ENCODE measurements at places on chromosomes 13 and 19.

- no peak for DNase-seq
- peaks cover 3% of the 10 kb centered on the region for H3K36me3 ChIP-seq
- H3K27ac ChIP-seq, result no peak overlapping the region
- H3K4me3 ChIP-seq, result no peak overlapping the region
These were observed 528.7 kb downstream of the RFC3 start for GRCh38 chr13:34346626-34347025.

DNA sequence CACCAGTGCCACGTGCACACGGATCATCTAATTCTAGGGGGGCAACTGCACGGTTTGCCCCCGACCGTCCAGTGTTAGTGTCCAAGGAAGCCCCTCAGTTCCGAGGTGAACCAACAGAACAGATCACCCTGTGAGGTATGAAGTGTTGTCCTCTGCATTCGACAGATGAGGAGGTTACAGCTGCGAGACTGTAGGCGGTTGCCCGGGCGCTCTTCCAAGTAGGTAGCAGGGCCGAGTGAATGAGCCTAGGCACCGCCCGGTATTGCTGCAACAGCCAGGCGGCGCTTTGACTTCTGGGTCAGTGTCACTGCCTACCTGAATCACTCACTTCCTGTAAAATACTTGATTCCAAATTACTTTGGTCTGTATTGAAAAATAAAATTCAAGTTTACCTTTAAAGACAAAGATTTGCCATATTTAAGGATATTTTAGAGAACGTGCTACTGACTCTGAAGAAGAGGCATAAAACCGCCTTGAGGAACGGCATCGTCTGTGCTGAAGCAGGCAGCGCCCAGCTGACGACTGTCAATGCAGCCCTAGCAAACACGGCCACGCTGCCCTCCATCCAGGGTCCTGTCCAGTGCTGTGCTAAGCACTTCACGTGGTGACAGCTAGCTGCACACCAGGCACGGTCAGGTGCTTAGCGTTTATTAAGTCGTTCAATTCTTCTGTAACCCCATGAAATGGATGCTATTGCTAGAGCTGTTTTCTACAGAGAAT lies 19.3 kb upstream of the RASA3 start:
- H3K4me1 ChIP-seq, result peaks cover 19% of the 10 kb centered on the region
- no peaks in the 10 kb centered on the region for H3K36me3 ChIP-seq
- no peak for DNase-seq
- no peak overlapping the region for H3K4me3 ChIP-seq
- H3K27me3 ChIP-seq, result peaks cover 3% of the 10 kb centered on the region

- H3K4me1 ChIP-seq, result peaks cover 97% of the 10 kb centered on the region
- peaks cover 13% of the 10 kb centered on the region for H3K36me3 ChIP-seq
- H3K27ac ChIP-seq, result peak overlapping the region; percentile 99
- no peak for DNase-seq
- peak overlapping the region; percentile 57 for H3K4me3 ChIP-seq
- no peaks in the 10 kb centered on the region for H3K27me3 ChIP-seq
These were observed 40.6 kb downstream of the COL4A2 start for GRCh38 chr13:110347535-110348308.

DNA sequence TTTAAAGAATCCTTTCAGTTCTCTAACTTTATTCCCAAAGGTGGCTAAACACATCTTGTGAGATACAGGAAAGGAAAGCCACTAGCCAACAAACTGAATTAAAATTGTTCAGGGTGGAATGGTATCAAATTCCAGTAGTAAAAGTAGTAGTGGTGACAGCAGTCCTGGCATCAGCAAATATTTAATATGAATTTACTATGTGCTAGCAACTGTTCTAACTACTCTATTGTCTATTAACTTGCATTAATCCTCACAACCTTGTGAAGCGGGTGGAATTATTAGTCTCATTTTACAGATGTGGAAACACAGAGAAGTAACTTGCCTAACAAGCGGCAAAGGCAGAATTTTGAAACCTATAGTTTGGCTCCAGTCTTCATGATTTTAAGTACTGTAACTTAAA lies 130.1 kb downstream of the KLF12 start:
- H3K27me3 ChIP-seq, result no peaks in the 10 kb centered on the region
- no peak for DNase-seq
- H3K4me1 ChIP-seq, result peaks cover 17% of the 10 kb centered on the region
- H3K4me3 ChIP-seq, result no peak overlapping the region
- no peaks in the 10 kb centered on the region for H3K36me3 ChIP-seq

DNA sequence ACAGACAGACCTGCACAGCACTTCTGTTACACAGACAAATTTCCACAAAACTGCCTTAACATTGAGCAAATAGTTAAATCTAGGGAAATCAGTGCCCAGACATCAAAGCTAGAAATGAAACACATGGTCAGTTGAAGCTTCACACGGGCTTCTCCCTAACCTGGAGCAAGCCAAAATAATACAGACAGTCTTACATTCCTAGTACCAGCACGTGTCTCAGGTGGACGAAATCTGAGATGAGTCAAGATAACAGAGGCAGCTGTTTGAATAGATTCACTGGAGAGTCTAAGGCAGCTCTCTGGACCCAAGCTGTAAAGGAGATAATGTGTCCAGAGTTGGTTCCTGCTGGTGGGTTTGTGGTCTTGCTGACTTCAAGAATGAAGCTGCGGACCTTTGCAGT lies 4.1 kb upstream of the ZNF699 start:
- no peak overlapping the region for H3K4me3 ChIP-seq
- no peak for DNase-seq
- peaks cover under 1% of the 10 kb centered on the region for H3K4me1 ChIP-seq
- no peak overlapping the region for H3K27ac ChIP-seq
- H3K36me3 ChIP-seq, result no peaks in the 10 kb centered on the region
- H3K27me3 ChIP-seq, result no peaks in the 10 kb centered on the region

- H3K27ac ChIP-seq, result no peak overlapping the region
- H3K27me3 ChIP-seq, result peaks cover 3% of the 10 kb centered on the region
- no peaks in the 10 kb centered on the region for H3K4me1 ChIP-seq
- no peaks in the 10 kb centered on the region for H3K36me3 ChIP-seq
- no peak overlapping the region for H3K4me3 ChIP-seq
These were observed 36.3 kb downstream of the STOML3 start for GRCh38 chr13:38954291-38954690.

- no peak overlapping the region for H3K4me3 ChIP-seq
- H3K27ac ChIP-seq, result no peak overlapping the region
- no peak for DNase-seq
These were observed 932.3 kb downstream of the EFNB2 start for GRCh38 chr13:105602956-105603670.

DNA sequence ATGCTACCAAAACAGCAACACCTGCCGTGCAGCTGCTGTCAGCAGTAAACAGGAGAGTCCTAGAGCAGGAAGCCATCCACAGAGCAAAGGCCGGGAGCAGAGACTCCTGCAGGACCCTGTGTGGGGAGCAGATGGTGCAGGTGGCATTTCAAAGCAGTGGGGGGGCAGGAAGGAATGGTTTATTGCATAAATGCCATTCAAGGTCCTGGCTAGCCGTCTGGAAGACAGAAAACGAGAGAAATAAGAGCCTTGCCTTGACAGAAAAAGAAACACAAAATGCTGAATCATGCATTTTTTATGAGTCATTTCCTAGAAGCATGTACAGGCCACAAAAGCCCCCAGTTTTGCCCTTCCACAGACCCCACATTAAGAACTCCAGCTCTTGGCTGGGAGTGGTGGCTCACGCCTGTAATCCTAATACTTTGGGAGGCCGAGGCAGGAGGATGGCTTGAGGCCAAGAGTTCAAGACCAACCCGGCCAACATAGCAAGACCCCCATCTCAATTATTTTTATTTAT lies 5.4 kb downstream of the RSPH6A start:
- H3K36me3 ChIP-seq, result no peaks in the 10 kb centered on the region
- no peak for DNase-seq
- H3K27me3 ChIP-seq, result no peaks in the 10 kb centered on the region
- peaks cover 19% of the 10 kb centered on the region for H3K4me1 ChIP-seq

GRCh38 chr13:59483501-59484145 lies 680.1 kb downstream of the DIAPH3 start:
- H3K4me1 ChIP-seq, result peaks cover 22% of the 10 kb centered on the region
- H3K27me3 ChIP-seq, result no peaks in the 10 kb centered on the region

DNA sequence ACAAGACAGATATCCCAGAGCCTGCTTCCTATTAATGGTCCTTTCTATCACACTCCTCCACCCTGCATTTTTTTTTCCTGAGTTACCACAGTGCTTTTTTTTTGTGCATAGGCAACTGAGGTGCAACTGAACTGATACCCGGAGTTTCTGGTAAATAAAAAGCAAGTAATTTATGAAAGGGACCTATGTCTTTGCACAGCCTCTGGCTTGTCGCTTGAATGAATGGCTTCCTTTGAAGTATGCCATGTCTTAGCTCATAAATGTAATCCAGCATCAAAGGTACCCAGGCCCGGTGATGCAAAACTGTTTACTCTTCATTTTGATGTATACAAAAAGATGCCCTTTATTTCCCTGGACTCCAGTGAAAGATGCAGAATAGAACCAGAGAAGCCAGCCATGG lies 31.8 kb downstream of the GSX1 start:
- H3K27me3 ChIP-seq, result peaks cover 75% of the 10 kb centered on the region
- no peaks in the 10 kb centered on the region for H3K4me1 ChIP-seq
- DNase-seq, result no peak
- no peaks in the 10 kb centered on the region for H3K36me3 ChIP-seq
- H3K27ac ChIP-seq, result no peak overlapping the region

DNA sequence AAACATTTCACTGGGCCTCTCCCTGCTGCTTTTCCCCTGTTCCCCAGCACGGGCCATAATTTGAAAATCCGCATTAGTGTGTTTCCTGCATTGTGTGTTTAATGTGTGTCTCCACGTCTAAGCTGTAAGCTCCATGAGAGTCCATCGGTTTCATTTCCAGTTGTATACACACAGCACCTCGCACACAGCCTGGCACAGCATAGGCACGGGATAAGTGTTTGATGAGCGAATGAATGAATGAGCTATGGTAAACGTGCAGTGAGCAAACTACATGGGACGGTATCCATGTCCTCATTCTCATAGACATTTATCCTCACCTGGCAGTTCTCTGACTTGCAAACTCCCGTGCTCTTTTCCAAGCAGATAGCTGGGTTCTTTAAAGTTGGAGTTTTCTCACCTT lies 106.1 kb downstream of the RAB20 start:
- H3K4me1 ChIP-seq, result peaks cover 13% of the 10 kb centered on the region
- DNase-seq, result no peak
- no peaks in the 10 kb centered on the region for H3K27me3 ChIP-seq
- H3K27ac ChIP-seq, result no peak overlapping the region

GRCh38 chr13:107866032-107866940 lies 349.1 kb downstream of the LIG4 start:
- peaks cover 29% of the 10 kb centered on the region for H3K4me1 ChIP-seq
- H3K36me3 ChIP-seq, result no peaks in the 10 kb centered on the region
- peaks cover 30% of the 10 kb centered on the region for H3K27me3 ChIP-seq
- H3K27ac ChIP-seq, result no peak overlapping the region
- peak overlapping the region; percentile 81 for H3K4me3 ChIP-seq

GRCh38 chr13:72983085-72983768 lies 75.6 kb upstream of the KLF5 start:
- H3K36me3 ChIP-seq, result no peaks in the 10 kb centered on the region
- peaks cover 22% of the 10 kb centered on the region for H3K4me1 ChIP-seq
- no peak overlapping the region for H3K4me3 ChIP-seq
- no peaks in the 10 kb centered on the region for H3K27me3 ChIP-seq
- peak overlapping the region; percentile 96 for H3K27ac ChIP-seq
- DNase-seq, result no peak

DNA sequence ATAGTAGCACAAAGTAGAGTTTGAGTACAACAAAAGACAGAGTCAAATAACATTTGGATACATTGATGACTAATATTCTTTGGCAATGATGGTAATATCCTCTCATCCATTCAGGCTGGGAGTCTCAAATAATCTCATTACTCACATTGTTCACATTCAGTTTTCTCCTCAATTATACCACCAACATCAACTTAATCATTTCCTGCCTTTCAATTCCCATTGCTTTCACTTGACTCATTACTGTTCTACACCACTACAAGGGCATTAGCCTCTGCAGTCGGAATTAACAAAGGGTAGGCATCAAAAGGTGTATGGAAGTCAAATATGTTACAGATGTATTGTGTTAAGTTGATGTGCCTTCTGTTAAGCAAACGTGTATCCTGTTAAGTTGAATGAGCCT lies 518.4 kb upstream of the SLITRK1 start:
- H3K4me1 ChIP-seq, result peaks cover 21% of the 10 kb centered on the region
- no peak overlapping the region for H3K27ac ChIP-seq
- H3K36me3 ChIP-seq, result no peaks in the 10 kb centered on the region
- DNase-seq, result no peak

DNA sequence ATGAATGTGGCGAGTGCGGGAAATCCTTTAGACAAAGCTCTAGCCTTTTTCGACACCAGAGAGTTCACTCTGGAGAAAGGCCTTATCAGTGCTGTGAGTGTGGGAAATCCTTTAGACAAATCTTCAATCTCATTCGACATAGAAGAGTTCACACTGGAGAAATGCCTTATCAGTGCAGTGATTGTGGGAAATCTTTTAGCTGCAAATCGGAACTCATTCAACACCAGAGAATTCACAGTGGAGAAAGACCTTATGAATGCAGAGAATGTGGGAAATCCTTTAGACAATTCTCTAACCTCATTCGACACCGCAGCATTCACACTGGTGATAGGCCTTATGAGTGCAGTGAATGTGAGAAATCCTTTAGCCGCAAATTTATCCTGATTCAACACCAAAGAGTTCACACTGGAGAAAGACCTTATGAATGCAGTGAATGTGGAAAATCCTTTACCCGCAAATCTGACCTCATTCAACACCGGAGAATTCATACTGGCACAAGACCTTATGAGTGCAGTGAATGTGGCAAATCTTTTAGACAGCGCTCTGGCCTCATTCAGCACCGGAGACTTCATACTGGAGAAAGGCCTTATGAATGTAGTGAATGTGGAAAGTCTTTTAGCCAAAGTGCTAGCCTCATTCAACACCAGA lies 5.7 kb downstream of the ZNF551 start:
- no peaks in the 10 kb centered on the region for H3K27me3 ChIP-seq
- DNase-seq, result no peak
- peaks cover 17% of the 10 kb centered on the region for H3K4me1 ChIP-seq
- no peak overlapping the region for H3K27ac ChIP-seq
- H3K4me3 ChIP-seq, result no peak overlapping the region

- H3K4me1 ChIP-seq, result no peaks in the 10 kb centered on the region
- peaks cover 6% of the 10 kb centered on the region for H3K27me3 ChIP-seq
- H3K36me3 ChIP-seq, result no peaks in the 10 kb centered on the region
- H3K4me3 ChIP-seq, result no peak overlapping the region
- no peak overlapping the region for H3K27ac ChIP-seq
These were observed 124.2 kb downstream of the UQCRFS1 start for GRCh38 chr19:29088761-29089160.

- H3K27me3 ChIP-seq, result no peaks in the 10 kb centered on the region
- peaks cover 8% of the 10 kb centered on the region for H3K4me1 ChIP-seq
- H3K36me3 ChIP-seq, result peaks cover 6% of the 10 kb centered on the region
- no peak for DNase-seq
- H3K4me3 ChIP-seq, result no peak overlapping the region
These were observed 14.5 kb downstream of the PPFIA3 start for GRCh38 chr19:49133621-49134454.
